ENCODE measurements at places on chromosomes 4 and X.

GRCh38 chr4:86664959-86665358 lies 70.8 kb downstream of the PTPN13 start:
- DNase-seq, result no peak

DNA sequence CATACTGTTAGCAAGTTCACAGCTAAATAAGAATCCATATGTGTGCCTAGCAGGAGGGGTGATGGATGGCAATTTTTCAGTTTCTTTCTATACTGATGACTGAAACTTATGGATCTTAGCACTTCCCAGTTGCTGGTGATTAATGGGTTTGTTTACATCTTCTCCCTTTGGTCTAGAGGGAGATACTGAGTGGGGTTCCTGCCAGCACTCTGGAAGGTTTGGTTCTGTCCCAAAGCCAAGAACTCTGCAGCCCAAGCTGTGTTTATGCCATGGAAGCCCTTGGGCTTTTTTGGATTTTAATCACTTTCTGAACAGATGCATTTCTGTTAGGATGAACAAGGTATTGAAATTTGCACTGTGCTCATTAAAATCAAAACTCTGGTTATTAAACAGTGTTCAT lies 43.5 kb downstream of the DDIT4L start:
- no peak for DNase-seq

GRCh38 chr4:3372933-3373465 lies 68.8 kb upstream of the HGFAC start:
- DNase-seq, result no peak

DNA sequence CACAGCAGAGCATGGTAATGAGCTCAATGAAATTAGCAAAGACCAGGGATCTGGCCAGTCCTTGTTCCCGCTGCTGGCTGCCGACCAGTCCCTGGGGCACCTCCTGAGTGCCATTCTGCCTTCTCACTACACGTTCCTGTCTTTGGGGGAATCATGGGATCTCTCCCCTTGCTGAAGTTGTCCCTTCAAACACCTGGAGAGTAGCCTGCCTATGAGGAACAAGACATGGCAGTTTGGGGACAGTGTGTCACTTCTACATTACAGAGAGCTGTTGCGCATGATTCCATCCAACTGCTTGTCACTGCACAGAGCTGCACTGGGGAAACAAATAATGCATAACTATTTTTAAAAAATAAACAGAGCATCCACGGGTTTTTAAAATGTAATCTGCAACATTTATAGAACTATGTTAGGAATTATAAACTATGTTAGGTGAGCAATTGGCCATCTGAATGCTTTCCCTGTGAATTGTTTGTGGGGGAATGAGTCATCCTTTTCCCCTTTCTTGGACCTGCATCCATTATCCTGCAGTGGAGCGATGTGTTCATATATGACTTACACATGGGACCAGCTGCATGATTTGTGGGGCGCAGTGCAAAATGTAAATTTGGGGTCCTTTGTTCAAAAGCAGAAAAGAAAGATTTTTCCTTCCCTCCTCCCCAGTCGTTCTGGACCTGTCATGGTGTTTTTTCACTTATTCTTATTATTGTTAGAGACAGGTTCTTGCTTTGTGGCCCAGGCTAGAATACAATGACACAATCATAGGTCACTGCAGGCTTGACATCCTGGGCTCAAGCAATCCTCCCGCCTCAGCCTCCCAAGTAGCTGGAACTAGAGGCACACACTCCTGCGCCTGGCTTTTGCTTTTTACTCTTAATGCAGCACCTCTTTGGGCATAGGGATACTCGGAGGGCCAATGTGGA lies 115.0 kb upstream of the TBL1X start:
- no peak for DNase-seq

GRCh38 chr4:17194586-17194985 lies 296.1 kb upstream of the LDB2 start:
- no peak for DNase-seq

- no peak for DNase-seq
Observed at GRCh38 chr4:69830192-69830559, 29.8 kb downstream of the SULT1E1 start.

DNA sequence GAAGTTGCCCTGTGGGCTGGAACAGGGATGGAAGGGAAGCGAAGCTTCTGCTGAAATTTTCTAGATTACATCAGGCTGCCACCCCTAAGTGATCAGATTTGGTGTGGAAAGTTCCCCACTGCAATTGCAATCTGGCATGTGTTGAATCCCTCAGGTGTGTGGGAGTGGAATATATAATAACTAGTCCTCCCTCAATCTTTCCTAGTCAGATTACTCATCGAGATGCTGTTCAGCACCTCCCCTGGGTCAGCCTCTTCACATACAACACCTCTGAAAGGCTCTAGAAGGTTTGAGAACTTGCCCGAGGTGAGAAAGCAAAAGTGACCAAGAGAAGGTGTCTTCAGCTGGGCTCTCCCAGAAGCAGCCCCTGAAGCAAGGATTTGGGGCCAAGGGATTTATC lies 336.8 kb downstream of the BCOR start:
- DNase-seq, result no peak

GRCh38 chr4:107624024-107624423 lies 96.0 kb downstream of the PAPSS1 start:
- DNase-seq, result no peak

GRCh38 chr4:59380841-59381366 lies 1819.2 kb upstream of the ADGRL3 start:
- DNase-seq, result no peak

DNA sequence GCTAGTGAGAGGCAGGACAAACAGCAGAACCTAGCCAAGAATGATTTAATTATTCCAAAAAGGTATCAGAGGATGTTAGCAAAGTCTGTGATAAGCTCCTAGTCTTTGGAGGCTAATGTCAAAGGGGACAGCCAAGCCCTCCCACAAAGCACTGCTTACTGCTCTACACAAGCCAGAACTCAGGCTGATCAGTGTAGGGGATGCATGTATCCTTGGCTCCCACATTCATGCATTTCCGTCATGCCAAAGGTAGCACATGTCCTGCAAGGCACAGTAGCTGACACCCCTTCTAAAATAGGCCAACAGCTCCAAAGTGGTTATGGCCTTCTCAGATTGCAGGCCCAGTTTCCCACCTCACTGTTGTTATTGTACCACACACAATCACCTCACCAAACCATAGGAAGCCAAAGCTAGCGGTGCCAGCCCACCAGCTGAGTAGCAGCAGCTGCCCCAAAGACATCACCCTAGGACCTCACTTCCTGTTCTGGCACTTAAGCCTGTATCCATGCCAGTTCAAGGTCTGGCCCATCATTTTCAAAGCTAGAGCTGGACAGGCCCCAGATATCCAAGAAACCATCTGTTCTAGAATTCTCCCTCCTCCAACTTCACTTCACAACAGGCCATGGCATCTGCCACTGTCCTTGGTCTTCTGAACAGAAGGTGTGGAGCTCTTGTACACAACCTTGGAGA lies 40.9 kb downstream of the TSPAN5 start:
- no peak for DNase-seq

DNA sequence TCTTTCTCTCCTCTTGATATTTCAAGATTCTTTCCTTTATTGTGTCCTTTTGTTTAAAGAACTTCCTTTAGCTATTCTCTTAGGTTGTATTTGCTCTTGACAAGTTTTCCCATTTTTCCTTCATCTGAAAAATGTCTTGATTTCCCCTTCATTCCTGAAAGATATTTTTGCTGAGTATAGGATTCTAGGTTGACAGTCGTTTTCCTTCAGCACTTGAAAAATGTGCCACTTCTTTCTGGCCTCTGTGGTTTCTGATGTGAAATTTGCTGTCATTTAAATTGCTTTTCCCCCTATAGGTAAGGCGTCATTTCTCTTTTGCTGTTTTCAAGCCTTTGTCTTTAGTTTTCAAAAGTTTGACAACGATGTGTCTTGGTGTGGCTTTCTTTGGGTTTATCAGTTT lies 23.3 kb upstream of the LAMTOR3 start:
- no peak for DNase-seq
